ENCODE measurements at places on chromosomes 16 and 17. TPM values are rescaled to one million over a fixed set of nuclear protein-coding genes. Genes with fewer than 3 reads are reported as not detected.

Gene TAC4
- total RNA-seq = not detected

DNA sequence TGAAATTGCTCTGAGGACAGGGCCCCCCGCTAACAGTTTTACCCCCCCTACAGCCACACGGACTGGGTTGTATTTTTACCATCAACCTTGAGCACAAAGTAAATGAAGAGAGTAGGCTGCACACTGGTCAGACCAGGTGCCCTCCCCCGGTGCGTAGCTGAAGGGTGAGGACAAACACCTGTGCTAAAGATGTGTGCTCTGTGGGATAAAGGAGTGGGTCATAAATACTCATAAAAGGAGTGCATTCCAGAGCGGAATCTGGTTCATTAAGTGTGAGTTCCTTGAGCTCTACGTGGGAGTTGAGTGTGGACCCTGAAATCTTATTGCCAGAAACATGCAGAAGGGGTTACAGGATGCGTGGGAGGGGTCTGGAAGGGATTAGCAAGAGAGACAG, 217.0 kb downstream of the CCDC182 start:
- H3K27me3 ChIP-seq = no peaks in the 10 kb centered on the region
- H3K36me3 ChIP-seq = no peaks in the 10 kb centered on the region
- DNase-seq = no peak
- peaks cover 4% of the 10 kb centered on the region for H3K4me1 ChIP-seq
- no peak overlapping the region for H3K27ac ChIP-seq
- no peak overlapping the region for H3K4me3 ChIP-seq

DNA sequence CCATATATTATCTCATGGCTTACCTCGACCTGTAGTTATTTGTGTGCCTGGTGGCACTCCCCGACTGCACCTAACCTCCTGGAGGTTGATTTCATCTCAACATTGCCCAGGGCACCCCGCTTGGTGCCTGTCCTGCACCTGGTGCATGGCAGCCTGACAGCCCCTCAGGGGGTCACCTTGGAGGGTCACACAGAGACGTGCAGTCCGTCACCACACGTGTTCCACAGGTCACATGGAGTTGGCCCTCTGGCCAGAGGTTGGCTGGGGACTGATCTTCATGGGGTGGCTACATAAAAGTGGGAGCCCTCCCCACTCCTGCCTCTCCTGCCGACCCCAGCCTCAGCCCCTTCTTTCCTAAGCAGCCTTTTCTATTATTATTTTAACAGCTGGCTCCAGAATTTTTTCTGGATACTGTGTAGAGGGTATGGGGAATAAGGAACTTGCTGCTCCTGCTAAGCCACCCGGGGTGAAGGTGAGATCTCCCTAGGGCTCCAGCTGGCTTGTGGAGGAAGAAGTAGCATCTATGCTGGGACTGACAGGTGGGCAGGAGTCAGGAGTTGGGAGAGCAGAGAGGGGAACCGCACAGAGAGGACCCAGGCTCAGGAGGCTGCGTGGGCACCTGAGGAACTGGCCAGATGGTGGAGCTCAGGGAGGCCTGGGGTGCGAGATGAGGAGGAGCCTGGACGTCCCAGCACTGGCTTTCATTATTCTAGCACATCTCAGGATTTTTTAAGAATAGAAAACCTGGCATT, 12.5 kb upstream of the NKD1 start:
- DNase-seq = no peak
- no peak overlapping the region for H3K27ac ChIP-seq
- H3K4me3 ChIP-seq = no peak overlapping the region

GRCh38 chr17:67076290-67076689, 31.9 kb downstream of the CACNG1 start:
- H3K36me3 ChIP-seq = peaks cover 5% of the 10 kb centered on the region
- peaks cover 66% of the 10 kb centered on the region for H3K4me1 ChIP-seq
- H3K27me3 ChIP-seq = no peaks in the 10 kb centered on the region
- DNase-seq = peak; percentile 71

Gene CTRL
- total RNA-seq = not detected

- H3K4me1 ChIP-seq = no peaks in the 10 kb centered on the region
- H3K4me3 ChIP-seq = no peak overlapping the region
- no peak for DNase-seq
- H3K27me3 ChIP-seq = no peaks in the 10 kb centered on the region
- peaks cover 33% of the 10 kb centered on the region for H3K36me3 ChIP-seq
- H3K27ac ChIP-seq = no peak overlapping the region
These were observed 7.2 kb downstream of the PLEKHH3 start for GRCh38 chr17:42669705-42669976.

DNA sequence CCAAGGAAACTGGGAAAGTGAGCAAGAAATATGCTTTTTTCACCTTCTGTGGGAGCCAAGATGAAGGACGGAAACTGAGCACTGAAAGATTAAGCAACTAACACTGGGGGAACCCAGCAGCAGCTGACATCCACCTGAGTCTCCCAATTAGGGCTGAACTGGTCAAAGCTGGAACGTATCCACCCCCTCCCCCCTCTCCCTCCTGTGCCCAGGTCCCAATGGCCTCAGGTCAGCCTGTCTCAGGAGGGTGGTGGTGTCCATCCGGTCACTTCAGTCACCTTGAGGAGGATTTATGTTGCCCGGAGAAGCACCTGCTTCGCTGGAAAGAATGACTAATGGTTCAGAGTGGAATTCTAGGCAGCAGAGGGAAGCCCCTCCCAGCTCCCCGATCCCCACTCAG, 10.0 kb downstream of the PEMT start:
- H3K27ac ChIP-seq = peak overlapping the region; percentile 94
- peaks cover 8% of the 10 kb centered on the region for H3K36me3 ChIP-seq
- H3K4me1 ChIP-seq = peaks cover 24% of the 10 kb centered on the region
- peak; percentile 91 for DNase-seq
- H3K27me3 ChIP-seq = no peaks in the 10 kb centered on the region

Gene PTX4
- not detected for total RNA-seq

DNA sequence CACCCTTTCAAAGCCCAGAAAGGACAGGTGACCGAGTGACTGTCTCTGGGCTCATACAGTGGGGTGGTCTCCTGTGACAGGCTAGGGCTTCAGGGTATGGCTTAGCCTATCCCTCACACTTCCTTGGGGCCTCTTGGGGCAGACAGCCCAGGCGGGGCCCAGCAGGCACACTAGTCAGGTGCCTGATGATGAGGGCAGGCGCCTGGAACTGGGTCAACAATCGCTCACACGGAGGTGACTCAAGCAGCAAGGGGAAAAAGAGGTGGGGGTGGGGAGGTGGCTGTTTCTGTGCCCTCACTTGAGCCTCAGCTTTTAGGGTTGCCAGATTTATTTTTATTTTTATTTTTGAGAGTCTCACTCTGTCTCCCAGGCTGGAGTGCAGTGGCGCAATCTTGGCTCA, 6.4 kb upstream of the GRN start:
- no peaks in the 10 kb centered on the region for H3K27me3 ChIP-seq
- DNase-seq = no peak
- no peaks in the 10 kb centered on the region for H3K4me1 ChIP-seq
- H3K27ac ChIP-seq = no peak overlapping the region

GRCh38 chr17:43860927-43861622, 14.1 kb downstream of the CD300LG start:
- no peak for DNase-seq
- no peak overlapping the region for H3K27ac ChIP-seq
- no peaks in the 10 kb centered on the region for H3K27me3 ChIP-seq

DNA sequence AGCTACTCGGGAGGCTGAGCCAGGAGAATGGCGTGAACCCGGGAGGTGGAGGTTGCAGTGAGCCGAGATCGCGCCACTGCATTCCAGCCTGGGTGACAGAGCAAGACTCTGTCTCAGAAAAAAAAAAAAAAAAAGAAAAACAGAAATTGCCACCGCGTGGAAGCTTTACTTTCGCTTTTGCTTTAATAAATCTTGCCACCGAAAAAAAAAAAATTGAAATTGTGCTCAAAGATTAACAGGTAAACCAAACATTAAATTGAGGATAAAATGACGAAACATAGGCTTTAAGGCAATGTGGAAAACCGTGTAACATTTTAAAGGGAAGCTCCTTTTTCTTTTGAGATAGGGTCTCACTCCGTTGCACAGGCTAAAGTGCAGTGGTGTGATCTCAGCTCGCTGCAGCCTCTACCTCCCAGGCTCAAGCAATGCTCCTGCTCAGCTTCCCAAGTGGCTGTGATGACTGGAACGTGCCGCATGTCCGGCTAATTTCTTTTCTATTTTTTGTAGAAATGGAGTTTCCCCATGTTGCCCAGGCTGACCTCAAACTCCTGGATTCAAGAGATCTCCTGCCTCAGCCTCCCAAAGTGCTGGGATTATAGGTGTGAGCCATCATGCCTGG, 40.1 kb downstream of the ZNF276 start:
- no peak for DNase-seq
- peak overlapping the region; percentile 51 for H3K27ac ChIP-seq
- H3K4me1 ChIP-seq = no peaks in the 10 kb centered on the region
- peak overlapping the region; percentile 25 for H3K4me3 ChIP-seq
- H3K27me3 ChIP-seq = no peaks in the 10 kb centered on the region
- no peaks in the 10 kb centered on the region for H3K36me3 ChIP-seq

Gene LGALS9B
- not detected for total RNA-seq

Gene GAS2L2
- total RNA-seq = not detected

Gene SCNN1B
- total RNA-seq = not detected

Gene SPATA22
- not detected for total RNA-seq

DNA sequence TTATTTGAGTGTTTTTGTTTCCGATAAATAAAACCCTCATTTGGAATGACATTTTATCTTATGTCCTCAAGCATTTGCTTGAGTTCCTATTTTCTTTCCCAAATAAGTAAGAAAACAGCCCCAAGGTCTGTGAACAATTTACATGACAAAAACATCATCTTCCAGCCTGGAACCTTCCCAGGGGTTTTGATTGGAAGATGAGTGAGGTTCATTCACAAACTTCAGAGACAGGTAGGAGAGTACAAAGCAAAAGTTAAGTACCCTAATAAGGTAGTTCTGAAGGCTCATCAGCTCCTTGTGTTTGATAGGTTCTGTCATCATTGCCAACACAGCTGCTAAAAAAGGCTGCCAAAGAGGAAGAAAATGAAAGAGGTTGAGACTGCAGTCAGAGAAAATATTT, 772.8 kb downstream of the CDH8 start:
- H3K36me3 ChIP-seq = no peaks in the 10 kb centered on the region
- H3K27me3 ChIP-seq = no peaks in the 10 kb centered on the region
- no peak overlapping the region for H3K27ac ChIP-seq
- no peak for DNase-seq
- H3K4me1 ChIP-seq = no peaks in the 10 kb centered on the region

DNA sequence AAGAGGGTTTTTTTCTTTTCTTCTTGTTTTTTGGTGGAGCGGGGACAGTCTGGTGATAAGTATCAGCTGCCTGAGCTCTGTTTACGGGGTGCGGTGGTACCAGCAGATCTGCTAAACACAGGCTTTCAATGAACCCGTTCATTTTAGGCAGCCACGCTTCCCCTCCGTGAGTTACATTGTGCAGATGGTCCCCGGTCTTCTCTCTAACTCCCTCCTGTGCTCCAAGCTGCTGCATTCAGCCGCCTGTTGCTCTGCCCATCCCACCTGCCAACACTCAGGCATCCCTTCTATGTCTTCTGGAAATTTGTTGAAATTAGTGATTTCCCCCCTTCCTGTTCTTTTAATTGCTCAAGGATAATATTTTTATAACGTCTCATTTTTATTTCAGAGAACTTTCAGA, 82.1 kb upstream of the ELAC2 start:
- H3K27ac ChIP-seq = no peak overlapping the region
- H3K4me3 ChIP-seq = no peak overlapping the region
- no peaks in the 10 kb centered on the region for H3K27me3 ChIP-seq
- H3K36me3 ChIP-seq = no peaks in the 10 kb centered on the region

All from right lobe of liver (tissue), 6 donors.